Activated CD4-positive, alpha-beta T cell treated with anti-CD3 and anti-CD28 coated beads, Interleukin-2, amount 10 ng/mL, durations not matched to agents 7 days and 5 days (primary cell): ENCODE measurements at places on chromosomes 16 and 17.

DNA sequence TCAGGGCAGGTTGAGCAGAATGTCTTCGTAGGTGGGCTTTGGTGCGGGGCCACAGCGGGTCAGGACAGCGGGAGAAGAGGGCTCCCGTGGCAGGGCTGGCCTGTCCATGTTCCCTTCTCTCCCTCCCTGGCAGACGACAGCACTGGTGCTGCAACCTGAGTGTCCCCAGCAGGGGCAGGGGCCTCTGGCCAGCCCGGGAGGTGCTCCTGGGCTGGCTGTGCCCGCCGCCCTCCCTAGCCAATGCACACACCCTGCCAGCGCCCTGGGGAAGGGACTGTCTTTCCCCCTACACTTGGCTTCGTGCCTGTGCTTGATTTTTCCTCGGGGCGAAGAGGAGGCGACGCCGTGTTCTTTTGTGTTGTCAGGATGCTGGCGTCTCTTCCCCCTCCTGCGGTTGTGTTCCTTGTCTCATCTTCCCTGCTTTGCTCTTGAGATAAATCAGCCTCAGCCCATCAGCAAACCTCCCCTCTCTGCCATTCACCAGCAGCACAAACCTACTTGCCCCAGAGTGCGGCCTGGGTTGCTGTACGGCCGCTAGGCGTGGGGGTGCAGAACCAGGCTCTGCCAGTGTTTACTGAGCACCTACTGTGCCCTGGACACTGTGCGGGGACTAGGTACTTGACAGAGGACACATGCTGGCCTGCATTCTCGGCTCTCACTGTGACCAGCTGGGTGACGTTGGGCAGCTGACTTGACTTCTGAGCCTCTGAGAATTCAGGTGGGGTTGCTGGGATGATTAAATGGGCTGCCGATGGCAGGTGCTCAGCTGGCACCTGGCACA is 237.3 kb upstream of the CIBAR2 start:
- DNase-seq: no peak

DNA sequence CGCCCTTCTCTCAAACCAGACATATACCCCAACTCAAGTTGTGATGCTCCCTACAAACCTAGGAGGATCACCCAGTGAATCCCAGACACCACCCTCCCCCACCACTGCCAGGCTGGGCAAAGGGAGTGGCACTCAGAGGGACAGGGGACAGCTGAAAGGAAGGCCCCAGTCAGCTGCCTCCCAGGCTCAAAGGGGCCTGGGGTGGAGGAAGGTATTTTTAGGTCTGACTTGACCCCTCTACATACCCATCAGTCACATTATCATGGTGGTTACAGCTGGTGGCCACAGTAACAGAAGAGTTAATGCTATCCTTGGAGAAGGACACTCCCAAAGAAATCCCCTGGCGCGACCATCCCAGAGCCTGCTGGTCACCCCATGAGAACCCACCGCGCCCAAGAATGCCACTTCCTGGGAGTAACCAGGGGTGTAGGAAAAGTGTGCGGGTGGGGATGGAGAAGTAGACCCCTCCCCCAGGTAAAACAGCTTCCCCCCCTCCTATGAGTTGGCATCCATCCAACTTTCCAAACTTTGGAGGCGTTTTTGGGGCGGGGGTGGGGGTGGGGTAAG is 1.1 kb downstream of the CACNB1 start:
- DNase-seq: no peak

DNA sequence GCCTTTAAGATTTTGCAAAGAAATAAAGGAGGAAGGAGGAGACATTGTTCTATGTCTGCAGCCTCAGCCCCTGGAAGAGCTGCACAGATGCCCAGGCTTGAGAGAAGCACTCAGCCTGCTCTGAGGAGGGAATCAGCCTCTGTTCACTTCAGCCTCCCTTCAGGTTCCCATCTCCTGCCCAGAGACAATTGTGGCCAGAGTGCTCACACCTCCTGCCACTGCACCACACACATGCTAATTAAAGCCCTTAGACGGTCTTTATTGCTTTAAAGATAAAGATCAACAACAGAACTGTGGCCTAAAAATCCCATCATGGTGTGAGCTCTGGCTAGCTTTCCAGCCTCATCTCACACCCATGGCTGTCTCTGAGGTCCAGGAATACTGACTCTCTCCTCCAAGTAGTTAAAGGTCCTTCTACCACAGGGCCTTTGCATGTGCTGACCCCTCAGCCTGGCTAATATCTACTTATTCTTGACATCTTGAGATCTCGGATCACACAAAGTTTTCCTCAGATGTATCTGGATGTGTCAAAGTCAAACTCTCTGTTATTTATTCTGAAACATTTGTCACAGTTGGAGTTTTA is 33.8 kb downstream of the CHD9NB start:
- no peak for DNase-seq

DNA sequence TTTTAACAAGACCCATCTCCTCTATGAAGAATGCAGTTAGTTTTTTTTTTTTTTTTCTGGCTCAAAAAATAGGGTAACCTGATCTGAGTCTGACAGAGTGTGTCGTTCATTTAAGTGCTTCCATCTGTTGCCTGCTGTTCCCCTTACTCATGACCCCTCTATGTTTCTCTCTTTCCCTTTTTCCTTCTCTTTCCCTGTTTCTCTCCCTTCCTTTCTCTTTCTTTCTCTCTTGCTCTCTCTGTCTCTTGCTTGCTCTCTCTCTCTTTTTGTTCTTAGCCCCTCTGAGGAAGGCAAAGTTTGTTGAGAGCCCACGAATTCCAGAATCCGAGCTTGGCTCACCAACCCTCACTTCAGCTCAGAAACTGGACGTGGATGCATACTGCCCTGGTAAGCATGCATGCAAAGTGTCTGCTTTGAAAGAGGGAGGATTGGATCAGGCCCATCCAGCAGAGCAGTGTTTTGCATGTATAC is 185.0 kb downstream of the TANC2 start:
- no peak for DNase-seq

- DNase-seq: no peak
These were observed 13.2 kb upstream of the ITGA2B start for GRCh38 chr17:44402564-44403172.

DNA sequence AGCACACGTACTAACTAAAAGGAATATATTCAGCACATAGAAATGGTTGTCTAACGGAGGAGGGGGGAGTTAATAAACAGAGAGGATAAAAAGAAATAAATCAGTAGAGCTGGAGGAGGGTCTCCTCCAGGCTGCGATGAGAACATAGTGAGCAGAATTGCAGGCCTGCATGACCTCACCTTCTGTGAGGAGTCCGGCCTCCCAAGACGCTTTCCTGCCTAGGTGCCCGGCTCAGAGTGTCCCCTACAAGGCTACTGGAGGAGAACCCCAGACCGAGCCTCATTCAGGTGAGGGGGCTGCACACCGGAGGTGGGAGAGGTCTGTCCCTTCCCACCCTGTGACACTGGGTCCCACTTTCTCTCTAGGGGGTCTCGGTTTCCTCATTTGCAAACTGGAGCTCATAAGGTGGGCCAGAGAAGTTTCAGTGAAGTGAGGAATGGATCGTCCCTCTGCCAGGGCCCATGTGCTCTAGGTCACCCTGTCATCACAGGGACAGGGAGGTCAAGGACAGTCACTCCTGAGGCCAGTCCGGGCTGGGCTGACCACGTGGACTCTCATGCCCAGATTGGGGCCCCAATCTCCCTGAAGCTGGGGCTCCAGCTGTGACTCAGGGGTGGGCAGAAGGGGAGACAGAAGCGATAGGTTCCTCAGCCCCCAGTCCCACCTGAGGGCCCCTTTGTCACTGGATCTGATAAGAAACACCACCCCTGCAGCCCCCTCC is 3.3 kb upstream of the HBM start:
- DNase-seq: no peak

GRCh38 chr16:83458612-83459011 is 349.2 kb upstream of the HSBP1 start:
- no peak for DNase-seq

DNA sequence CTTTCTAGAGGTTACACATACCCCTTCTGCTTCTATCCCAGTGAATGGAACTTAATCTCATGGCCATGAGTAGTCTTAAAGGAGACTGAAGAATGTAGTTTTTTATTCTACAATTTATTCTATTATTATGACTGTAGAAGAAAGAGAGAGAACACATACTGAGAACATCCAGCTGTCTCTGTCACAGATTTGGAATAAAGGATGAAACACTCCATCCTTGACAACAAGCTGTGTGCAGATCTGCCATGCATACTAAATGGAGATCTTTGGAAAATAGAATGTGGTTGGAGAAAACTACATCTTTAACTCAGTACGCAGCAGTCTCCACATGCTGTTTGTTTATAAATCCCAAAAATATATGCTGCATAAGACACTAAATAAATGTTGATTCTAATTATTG is 54.1 kb upstream of the NUDT7 start:
- DNase-seq: no peak

DNA sequence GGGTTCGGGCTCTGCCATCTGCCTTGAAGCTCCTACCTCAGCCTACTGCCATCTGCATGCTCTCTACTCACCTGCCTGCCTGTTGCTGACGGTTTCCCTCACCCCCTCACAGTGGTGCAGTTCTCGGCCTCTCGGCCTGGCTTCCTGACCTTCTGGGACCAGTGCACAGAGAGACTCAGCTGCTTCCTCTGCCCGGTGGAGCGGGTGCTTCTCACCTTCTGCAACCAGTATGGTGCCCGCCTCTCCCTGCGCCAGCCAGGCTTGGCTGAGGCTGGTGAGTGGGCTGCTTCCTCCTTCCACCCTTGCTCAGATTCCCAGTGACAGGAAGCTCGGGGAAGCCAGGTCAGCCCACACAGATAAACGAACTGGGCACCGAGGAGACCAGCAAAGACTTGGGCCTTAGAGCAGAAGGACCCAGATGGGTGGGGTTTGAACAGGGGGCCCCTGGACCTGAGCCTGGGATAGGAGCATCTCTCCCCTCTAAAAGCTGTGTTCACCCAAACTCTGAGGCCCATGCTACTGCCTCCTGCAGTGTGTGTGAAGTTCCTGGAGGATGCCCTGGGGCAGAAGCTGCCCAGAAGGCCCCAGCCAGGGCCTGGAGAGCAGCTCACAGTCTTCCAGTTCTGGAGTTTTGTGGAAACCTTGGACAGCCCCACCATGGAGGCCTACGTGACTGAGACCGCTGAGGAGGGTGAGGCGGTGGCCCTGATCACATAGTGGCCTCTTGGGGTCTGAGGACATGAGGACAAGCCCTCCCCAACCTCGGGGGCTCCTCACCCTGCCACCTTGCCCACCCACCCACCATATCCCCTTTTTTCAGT is 16.4 kb downstream of the RIPOR1 start:
- DNase-seq: no peak

DNA sequence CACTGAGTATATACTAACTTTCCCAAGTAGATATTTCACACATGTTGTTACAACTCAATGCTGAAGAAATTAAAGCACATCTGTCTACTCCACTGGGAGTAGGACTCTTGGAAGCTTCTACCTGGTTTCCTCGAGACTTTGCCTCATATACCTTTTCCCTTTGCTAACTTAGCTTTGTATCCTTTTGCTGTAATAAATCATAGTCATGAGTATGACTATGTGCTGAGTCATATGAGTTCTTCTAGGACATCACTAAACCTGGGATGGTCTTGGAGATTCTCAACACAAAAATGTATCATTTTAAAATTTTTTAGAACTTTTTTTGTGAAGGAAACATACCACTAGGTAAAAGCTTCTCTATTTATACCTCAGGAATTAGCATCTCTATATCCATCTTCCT is 39.8 kb downstream of the ABCA5 start:
- no peak for DNase-seq

- no peak for DNase-seq
These were observed 1.7 kb upstream of the CHAD start for GRCh38 chr17:50470426-50470825.

DNA sequence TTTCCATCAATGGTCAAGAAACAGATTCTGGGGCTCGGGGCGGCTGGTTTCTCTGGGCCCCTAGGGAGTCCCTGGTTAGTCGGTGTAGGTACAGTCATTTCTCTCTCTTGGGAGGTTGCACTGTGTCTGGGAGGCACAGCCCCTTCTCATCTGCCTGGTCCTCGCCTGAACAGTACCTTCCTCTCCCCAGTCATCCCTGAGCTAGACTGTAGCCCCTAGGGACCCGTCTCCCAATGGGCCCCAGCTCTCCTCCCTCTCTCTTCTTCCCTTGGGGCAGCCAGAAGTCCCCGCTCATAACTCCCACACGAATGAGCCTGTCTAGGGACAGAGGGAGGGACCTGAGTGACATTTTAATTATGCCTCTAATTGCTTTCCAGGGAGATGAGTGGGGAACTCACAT is 20.2 kb upstream of the CPSF4L start:
- DNase-seq: no peak

DNA sequence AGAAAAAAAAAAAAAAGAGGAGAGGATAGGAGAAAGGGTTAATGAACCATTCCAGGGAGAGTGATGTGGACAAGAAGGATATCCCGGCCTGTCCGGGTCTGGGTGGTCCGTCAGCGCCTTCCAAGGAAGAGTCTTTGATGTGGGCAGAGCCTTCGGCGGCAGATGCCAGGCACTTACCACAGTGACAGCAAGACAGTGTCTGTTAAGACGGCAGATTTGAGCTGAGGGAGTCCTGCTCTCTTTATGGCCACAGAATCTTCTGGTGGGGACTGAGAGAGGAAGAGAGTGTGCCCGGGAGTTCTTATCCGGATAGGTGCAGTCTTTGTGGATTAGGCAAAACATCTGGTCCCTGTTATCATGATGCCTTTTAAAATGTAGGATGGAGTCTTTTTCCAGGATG is 95.2 kb downstream of the ZDHHC7 start:
- DNase-seq: no peak

- DNase-seq: peak; percentile 63
These were observed 12.9 kb upstream of the ELAC2 start for GRCh38 chr17:13030459-13031300.

- no peak for DNase-seq
These were observed 286.7 kb downstream of the IRX3 start for GRCh38 chr16:53999841-54000240.

- no peak for DNase-seq
These were observed 9.1 kb downstream of the SHCBP1 start for GRCh38 chr16:46612121-46612520.

DNA sequence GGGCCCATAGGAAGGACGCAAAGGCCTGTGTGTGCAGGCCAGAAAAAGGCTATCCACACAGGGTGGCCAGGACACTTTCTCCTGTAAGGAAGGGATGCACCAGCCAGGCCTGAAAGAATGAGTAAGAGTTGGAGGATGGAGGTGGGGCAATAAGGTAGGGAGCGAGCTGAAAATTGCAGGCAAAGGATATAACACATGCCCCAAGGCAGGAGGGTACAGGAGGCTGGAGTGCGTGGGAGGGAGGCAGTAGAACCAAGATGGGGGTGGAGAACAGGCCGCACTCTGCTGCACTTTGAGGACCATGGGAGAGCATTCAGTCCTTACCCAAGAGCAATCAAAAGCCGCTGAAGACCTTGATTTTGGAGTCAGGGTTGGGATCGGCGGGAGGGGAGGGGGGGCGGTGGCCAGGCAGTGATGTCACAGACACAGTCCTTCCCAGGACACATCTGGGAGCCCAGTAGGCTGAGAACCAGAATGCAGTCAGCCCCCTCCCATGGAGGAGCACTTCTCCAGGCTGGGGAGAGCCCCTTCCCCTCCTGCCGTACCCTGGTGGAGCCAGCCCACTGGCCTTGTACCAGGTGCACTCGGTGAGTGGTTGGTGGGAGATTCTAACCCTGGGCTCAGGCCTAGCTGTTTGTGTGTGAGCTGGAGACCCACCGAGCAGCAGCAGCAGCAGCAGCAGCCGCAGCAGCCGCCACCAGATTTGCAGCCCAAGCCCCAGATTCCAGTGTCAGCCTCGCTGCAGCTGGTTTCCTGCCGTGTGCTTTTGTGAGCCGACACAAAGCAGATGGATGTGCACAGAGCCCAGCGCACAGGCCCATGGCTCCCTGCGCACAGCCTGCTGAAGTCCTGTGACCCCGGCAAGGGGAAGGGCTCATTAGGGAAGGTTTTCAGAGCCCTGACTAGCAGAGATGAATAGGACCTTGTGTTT is 17.5 kb downstream of the ANKRD40 start:
- no peak for DNase-seq

- peak; percentile 76 for DNase-seq
These were observed 113.5 kb upstream of the RPL38 start for GRCh38 chr17:74089869-74090464.
